ENCODE measurements at places on chromosomes 16 and 17.

DNA sequence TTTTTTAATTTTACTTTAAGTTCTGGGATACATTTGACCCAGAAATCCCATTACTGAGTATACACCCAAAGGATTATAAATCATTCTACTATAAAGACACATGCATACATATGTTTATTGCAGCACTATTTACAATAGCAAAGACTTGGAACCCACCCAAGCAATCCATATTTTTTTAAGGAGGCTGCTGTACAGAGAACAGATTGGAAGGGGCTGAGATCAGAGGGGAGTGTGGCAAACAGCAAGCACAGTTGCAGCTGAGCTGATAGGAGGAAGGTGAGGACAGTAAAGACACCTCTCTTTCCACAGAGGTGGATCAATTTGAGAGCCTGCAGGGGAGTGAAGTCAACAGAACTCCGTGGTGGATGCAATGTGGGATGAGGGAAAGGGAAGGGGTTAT lies 10.2 kb upstream of the TMEM238L start:
- no peak for DNase-seq

DNA sequence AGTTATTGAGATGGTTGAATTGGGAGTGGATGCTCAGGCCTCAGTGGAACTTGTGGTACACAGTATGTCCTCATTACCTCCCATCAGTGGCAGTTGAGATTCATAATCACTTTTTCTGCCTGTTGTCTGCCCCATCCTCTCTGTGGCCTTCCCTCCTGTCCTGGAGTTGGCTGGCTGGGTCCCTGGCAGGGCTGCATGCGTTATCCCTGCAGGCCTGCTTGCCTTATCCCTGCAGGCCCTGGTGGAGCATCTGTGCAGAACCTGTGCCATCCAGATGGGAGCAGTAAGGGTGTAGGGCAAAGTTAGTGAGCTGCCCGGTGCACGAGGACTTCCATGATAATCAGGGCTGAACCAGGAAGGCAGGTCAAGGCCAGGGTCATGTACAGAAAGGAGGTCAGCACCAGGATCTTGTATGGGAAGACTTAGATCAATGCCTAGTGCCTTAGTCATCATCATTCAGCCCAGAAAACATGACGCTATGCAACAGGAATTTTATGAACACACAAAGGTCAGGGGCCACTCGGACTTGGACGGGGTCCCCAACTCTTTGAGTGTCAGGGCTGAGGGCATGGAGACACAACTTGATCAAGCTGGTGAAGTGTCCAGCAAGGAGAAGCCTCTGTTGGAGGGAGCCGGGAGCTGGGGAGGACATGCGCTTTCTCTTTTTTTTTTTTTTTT lies 47.2 kb downstream of the ABCC1 start:
- no peak for DNase-seq

DNA sequence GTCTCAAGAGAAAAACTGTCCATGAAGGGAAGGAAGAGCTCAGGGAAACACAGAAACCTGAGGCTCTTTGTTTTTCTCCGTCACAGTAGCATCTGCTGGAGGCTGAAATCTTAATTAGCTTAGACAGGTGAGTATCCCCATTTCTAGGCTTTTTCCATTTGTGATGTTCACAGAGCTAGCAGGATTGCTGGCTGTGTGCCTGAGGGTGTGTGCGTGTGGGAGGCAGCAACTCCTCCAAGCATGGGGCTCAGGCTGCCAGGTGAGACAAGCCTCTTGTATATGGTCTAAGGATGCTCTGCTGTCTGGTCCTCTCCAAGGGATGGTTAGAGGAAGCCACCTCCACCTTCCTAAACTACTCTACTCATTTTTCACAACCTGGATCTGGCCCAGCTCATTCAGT lies 569.9 kb downstream of the HS3ST4 start:
- no peak for DNase-seq

- no peak for DNase-seq
Observed at GRCh38 chr17:41029633-41030245, at the start of gene KRTAP1-4. KRTAP1-4 (minus strand) TSS chr17:41030195; CDS start chr17:41030078, 117 bp downstream.

- no peak for DNase-seq
Observed at GRCh38 chr17:42252597-42253550, 23.3 kb downstream of the STAT5B start.

DNA sequence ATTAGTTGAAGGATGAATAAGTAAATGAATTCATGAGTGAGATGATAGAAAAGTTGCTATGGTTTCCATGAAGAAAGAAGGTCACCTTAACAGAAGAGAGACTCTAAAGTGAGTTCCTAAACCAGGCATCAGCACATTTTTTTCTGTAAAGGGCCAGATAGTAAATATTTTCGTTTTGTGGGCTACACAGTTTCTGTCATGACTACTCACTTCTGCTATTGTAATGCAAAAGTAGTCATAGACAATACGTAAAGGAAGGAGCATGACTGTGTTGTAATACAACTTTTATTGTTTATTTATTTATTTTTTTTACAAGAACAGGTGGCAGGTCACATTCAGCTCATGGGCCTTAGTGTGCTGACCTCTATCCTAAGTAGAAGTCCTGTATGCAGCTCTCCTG lies 426.1 kb upstream of the DYNLRB2 start:
- no peak for DNase-seq

- no peak for DNase-seq
Observed at GRCh38 chr17:40139566-40140058, 725 bp upstream of the CASC3 start.

- no peak for DNase-seq
Observed at GRCh38 chr17:59439262-59439661, 107.8 kb downstream of the YPEL2 start.

GRCh38 chr17:8067806-8068205 lies 19.7 kb downstream of the ALOX12B start:
- no peak for DNase-seq

GRCh38 chr17:8964801-8965393 lies 610 bp downstream of the PIK3R5 start:
- DNase-seq = no peak

DNA sequence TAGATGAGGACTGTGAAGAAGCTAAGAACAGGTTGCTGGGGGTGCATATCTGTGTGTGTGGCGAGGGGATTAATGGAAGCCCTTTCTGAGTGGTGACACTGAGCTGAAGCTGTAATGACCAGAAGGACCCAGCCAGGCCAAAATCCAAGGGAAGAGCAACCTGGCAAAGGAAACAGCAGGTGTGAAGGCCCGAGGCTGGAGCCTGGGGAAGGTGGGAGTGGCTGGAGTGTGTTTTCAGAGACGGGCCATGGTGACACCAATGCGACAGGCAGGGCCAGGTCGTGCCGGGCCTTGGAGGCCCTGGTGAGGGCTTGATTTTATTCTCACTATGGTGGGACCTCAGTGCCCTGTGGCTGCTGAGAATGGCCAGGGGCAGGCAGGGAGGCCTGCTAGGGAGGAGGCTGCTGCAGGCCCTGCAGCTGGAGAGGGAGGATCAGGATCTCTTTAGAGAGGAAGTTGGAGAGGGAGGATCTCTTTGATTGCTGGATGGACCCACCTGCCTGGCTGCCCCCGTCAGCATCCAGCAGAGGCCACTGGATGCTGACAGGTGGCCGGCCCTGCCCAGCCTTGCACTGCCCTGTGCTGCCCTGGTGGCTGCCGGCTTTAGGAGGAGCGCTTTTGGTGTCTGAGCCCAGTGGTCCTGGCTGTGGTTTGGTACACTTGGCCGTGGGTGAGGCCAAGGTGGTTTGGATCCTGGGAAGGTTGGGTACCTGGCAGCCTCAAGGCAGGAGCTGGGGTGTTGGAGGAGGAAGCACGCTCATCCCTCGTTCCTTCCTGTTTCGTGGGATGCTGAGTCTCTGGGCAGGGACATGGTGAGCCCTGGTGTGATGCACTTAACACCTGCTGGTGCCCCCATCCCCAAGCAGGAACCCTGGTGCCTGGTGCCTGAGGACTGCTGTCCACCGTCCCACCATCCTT lies 188.3 kb downstream of the SEC14L1 start:
- DNase-seq = peak; percentile 9

DNA sequence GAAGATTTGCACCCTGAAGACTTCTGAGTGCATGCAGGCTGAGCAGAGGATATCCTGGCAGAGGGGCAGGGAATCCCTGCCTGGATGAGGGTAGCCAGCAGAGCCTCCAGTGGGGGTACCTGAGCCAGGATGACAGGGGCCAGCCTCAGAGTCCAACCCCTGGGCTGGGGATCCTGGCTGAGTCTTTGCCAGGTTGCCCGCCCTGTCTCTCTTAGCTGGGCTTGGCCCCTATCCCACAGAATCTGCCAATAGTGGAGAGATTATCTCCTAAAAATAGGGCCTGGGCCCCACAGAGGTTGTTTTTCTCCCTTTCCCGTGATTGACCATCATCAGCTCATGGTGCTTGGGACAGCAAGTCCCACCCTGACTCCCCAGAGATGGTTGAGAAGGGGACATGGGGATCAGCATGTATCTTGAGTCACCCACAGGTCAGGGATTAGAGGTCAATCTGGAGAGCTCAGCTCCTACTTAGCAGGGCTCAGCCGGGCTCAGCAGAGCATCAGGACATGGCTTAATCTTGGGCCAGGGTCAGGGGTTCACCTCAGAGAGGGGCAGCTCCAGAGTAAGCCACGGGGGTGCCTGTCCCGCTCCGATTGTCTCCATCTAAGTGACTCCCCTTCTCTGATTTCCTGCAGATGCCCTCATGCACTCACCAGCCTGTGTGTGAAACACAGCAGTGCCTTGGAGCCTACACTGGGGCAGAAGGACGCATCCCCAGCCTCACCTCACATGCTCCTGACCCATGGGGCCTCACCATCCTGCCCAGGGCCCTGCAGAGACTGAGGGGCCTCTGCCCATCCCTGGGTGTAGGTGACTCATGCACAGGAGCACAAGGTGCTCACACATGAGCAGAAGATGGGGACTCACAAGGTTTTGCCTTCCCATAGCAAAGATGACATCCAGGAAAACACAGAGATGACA lies 11.5 kb downstream of the CDH16 start:
- no peak for DNase-seq

DNA sequence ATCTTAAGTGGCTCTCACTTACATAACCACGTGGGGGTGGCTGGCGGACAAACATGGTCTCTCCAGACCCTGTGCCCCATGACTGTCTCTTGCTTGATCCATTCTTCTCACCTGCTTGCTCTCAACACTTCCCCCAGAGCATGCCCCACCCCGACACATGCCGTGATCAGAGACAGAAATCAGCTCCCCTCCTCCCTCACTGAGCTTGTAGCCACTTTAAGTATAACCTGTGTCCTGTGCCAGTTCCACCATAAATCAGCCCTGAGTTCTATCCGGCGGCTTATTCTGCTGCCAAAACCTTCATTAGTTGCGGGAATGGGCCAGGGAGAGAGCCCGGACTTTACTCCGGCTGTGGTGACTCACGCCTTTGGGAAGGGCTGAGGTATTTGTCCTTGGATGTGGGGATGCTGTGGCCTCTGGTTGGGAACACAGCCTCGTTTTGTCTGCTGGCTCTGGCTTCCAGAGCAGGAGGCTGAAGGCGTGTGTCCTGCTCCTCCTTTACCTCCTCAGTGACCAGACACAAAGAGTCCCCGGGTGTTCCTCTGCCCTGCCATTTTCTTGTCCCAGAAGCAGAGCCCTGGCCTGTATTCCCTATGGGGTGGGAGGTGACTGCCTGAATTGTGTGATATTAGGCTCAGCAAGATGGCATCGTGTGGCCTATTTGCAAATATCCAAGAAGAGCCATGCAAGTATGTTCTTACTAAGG lies 21.1 kb downstream of the ANKRD40 start:
- no peak for DNase-seq

DNA sequence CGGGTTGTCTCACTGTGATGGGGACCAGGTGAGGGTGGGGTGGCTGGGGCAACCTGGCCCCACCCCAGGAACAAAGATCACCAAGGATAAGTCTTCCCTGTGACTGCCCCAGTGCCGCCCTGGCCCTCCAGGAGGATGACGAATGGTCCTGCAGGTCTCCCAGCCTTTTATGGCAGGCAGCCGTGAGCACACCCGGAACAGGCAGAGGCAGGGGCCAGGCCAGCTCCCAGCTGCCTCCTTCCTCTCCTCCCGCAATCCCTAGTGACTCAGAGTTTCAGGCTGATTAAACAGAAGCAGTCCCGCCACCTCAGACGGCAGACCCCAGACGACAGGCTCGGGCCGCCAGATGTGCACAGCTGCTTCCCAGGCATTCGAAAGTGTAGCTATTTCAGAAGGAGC lies 13.3 kb downstream of the JUP start:
- no peak for DNase-seq

GRCh38 chr16:662597-662996 lies 5.3 kb upstream of the RHOT2 start:
- DNase-seq = no peak

DNA sequence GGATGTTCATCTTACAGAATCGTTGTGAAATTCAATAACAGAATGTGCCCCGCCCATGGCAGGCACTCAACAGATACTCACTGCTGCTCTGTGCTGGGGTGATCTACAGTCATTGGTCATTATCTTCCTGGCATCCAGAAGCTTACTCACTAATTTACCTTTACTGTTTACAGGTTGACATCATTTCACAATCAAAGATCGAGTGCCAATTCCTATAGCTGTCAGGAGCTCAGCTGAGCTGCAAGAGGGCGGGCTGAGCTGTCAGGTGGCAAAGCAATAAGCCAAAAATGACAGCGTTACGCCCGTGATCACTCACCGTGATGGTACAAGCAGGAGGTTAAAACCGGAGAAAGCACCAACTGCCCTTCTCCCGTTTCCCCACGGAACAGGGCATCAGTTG lies 51.2 kb downstream of the LITAF start:
- DNase-seq = peak; percentile 54

- DNase-seq = no peak
Observed at GRCh38 chr17:35121315-35121714, at the start of gene FNDC8. FNDC8 (plus strand) TSS chr17:35121615; CDS start chr17:35121694, 79 bp downstream.

DNA sequence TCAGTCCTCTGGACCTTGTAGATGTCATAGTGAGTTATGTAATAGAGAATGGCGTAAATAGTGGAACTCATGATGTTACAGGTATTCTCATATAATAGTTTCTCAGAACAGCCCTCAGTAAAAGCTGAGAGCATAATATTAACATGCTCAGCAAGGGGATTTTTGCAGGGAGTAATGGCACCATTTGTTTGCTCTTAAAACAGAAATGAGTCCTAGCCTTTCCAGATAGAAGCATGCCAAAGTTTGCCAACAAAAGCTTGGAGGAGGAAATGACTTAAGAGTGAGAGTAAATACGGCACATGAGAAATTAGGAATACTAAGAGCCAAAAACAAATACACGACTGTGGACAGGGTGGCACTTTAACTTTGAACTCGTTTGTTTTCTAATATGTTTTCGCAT lies 198.4 kb downstream of the ANKFN1 start:
- DNase-seq = no peak

DNA sequence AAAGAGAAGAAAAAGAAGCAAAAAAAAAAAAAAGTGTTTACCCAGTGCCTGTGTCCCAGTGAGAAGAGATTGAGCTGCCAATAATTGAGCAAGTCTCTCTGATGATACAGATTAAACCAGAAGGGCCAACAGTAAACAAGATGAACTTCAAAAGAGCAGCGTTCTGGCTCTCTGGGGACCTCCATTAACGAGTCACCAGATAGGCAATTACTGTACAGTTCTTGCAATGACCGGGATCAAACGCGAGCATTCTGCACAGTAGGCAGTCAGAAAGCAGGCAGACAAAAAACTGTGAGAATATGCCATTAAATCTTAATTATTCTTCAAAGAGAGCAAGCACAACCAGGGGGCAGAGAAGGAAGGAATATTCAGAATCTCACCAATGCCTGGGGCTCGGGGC lies 626.1 kb downstream of the TMEM114 start:
- DNase-seq = no peak

GRCh38 chr16:56930486-56931270 lies 1.3 kb upstream of the HERPUD1 start:
- DNase-seq = peak; percentile 69

Data from NCI-H345 (cell line).